Activated CD8-positive, alpha-beta memory T cell treated with anti-CD3 and anti-CD28 coated beads for 36 hours (primary cell): ENCODE measurements at places on chromosomes 4 and X. TPM values are rescaled to one million over a fixed set of nuclear protein-coding genes. Genes with fewer than 3 reads are reported as not detected.

MAGEB5 gene
- not detected for total RNA-seq

SNCA gene
- total RNA-seq: not detected

AMELX gene
- total RNA-seq: not detected

ASB11 gene
- total RNA-seq: not detected

TKTL2 gene
- not detected for total RNA-seq

ENAM gene
- not detected for total RNA-seq
